Left ventricle myocardium inferior (tissue), 1 donor: ENCODE measurements at places on chromosomes 1 and 21. TPM values are rescaled to one million over a fixed set of nuclear protein-coding genes. Genes with fewer than 3 reads are reported as not detected.

PTPRC gene
- total RNA-seq = 7.5 TPM

GRCh38 chr1:65362545-65362944 lies 53.2 kb downstream of the DNAJC6 start:
- no peak for DNase-seq

DNA sequence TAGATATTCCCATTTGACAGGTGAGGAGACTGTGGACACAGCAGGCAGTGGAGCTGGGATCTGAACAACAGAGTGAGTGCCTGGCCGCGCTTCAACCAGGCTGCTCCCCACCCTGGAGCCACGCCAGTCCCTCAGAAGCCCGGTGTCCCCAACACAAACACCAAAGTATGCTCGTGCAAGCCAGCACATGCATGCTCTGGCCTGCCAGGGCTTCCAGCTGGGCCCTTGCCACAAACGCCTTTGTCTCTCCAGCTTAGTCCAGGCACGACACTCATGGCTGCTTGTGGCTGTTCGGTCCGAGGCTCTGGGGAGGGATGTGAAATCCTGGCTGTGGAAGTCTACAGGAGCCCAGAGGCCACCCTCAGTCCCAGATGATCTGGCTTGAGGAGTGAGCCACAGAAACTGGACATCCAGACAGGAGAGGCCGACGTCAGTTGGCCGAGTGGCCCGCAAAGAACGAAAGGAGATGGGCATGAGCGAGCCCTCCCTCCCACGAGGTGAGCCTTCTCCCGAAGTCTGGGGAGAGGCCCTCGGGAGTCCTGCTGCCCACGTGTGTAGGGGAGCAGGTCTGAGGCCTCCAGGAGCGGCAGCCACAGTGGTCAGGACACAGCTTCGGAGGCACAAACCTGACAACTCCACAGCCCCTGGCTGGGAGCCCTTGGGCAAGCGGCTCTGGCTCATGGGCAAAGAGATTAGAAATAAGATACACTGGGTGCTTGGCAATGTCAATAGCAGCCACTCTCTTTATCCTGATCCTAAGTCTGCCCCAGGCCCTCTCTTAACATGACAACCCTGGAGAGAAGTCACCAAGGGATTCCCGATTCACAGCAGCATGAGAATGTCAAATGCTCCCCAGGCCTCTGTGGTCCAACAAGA lies 117.1 kb upstream of the IFFO2 start:
- peak; percentile 64 for DNase-seq

- DNase-seq = no peak
These were observed 14.7 kb downstream of the SRRM1 start for GRCh38 chr1:24657781-24658180.

THBS3 gene
- total RNA-seq = 7.2 TPM

TSPAN2 gene
- 5.3 TPM for total RNA-seq

GRCh38 chr1:22527122-22527521 lies 36.2 kb upstream of the EPHA8 start:
- DNase-seq = no peak

GRCh38 chr1:59919746-59920145 lies 6.8 kb downstream of the CYP2J2 start:
- no peak for DNase-seq

AGMAT gene
- not detected for total RNA-seq

DNA sequence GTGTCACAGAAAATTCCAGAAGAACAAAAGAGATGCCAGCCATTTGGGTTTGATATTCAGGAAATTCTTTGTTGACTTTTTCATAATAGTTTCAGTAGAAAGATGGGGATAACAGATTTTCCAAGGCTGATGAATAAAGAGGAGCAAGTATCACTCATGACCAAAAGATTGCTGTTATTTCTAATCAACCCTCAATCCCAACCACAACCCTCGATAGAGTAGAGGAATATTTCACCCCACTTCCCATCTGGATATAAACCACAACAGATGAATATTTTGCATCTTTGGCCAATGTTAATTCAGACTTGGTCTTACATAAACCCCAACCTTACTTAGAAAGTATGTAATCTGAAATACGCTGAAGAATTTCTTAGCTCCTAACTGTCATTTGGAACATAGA lies 232.4 kb downstream of the SEC16B start:
- DNase-seq = no peak

GRCh38 chr1:77126307-77126706 lies 92.9 kb downstream of the PIGK start:
- DNase-seq = no peak

OR2T8 gene
- total RNA-seq = not detected

DNA sequence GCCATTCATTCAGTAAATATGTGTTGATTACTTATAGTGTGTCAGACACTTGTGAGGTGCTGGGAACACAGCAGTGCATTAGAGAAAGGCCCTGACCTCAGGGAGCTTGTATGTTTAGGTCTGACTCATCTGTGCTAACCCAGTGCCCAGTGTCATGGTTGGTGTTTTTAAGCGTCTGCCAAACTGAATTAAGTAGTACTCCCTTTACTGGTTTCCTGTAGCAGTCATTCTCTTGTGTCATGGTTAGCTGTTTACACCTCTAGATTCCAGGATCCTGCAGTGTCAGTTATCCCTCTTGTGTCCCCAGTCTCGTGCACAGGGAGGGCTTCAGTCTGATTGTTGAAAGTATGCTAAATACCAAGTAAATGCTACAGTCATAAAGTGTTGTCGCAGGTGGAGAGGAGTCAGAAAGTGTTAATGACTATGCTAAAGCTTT lies 14.2 kb downstream of the UCK2 start:
- no peak for DNase-seq

TBX15 gene
- total RNA-seq = 0.63 TPM

DNA sequence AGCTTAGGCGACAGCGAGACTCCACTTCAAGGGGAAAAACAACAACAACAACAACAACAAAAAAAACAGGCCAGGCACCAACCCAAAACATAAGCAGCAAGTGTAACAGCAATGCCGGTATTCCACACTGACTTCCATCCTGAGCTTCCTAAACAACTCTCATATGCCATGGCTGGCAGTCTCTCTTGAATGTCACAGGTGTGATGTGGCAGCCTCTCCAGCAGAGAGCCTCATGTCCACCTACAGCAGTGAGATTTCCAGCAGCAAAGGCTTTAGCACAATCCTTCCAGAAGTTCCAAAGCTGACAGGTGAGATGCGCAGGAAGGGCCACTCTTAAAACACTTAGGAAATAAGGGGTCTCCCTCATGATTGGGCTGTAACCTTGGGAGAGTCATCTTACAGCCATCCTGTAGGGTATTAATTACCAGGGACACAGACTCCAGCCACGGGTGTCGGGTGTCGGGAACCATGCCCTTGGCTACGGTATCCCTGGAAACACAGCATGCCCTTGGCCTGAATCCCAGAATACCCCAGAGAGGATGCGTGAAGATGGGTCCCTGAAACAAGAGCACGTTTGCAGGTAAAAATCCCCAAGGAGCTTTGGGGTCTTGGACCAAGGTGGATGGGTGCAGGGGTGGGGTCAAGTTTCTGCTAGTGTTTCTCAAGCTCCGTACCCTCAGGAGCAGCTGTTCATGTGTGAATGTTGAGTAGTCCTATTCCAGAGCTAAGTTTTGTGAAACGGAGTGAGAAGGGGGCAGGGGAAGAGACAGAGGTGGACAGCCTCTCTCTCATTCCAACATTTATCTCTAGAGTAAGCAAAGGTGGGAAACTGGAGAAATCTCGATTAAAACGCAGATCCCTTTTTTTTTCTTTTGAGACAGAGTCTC lies 31.4 kb downstream of the CLSTN1 start:
- no peak for DNase-seq

GCSAML gene
- 0.19 TPM for total RNA-seq

KIAA1614 gene
- 9.1 TPM for total RNA-seq

DNA sequence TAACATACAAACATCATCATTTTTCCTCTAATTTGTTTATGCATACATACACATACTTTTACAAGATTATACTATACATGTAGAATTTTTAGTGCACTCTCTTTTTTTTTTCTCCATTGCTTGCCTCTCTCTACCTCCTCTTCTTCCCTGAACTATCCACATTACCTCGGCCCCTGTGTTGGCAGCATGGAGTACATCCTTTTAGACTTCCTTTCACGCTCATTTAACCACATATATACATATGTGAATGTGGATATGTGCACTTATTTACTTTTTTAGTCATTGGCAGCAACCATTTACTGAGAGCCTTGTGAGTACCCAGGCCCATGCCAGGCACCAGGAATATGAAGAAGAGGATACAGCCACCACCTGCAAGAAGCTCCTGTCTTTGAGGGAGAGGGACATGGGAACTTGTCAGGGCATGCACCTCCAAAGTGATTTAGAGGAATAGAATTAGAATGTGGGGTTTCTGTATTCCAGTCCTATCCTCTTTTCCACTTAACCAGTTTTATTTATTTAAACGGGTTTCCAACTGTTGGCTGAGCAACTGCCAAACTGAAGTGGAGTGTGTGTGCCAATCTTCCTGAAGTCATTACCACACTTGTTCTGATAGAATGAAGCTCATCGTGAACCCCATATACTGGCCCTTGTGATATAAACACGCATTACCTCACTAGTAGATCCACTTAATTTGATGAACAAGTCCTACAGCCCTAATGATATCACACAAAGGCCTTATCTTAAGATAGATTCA lies 212.6 kb downstream of the TNR start:
- DNase-seq = no peak

GRCh38 chr1:9761855-9762254 lies 61.9 kb downstream of the CLSTN1 start:
- no peak for DNase-seq

DNA sequence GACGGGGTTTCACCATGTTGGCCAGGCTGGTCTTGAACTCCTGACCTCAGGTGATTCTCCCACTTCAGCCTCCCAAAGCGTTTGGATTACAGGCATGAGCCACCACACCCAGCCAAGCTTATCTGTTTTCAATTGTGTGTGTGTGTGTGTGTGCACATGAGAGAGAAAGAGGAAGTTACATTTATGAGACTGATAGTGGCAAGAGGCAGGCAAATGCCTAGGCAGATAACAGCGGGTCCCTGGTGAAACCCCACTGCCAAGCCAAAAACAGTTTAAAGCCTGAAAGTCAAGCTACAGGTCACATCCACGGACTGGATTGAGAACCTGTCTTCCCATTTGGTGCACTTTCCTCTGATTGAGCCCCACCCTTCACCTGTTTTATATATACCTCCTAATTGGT lies 35.1 kb upstream of the IFNGR2 start:
- DNase-seq = no peak

DNA sequence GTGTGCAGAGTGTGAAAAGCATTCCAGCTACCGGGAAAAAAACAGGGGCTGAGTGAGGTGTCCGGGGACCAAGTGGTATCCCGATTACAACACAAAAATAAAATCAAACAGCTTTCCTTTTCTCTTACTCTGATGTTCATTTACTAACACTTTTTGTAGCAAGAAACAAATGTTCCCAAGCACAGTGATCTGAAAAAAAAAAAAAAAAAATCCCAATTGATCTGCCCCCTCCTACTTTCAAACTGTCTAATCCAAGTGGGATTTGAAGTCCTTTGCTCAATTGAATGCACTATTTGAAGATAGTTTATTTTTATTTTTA lies 1.3 kb downstream of the BACE2 start:
- no peak for DNase-seq

DNA sequence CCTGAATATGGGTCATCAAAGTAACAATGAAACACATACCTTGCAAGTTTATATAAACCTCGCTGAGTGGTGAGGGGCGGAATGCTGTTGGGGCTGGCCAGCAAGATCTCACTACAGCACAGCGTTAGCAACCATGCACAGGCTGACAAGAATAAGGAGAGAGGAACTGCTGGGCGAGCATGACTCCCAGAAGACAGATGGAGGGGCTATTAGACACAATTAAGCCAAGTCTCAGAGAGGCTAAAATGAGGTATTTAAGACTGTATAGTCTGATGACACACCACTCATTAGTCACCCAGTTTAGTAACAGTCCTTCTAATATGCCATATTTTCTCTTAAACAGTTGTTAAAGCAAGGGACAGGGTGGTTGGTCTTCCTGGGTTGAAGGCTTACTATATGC lies 340.2 kb upstream of the NR5A2 start:
- no peak for DNase-seq

ACTN2 gene
- 2,454 TPM for total RNA-seq

GRCh38 chr1:185159966-185160365 lies 3.0 kb downstream of the SWT1 start:
- DNase-seq = no peak

GRCh38 chr1:227744668-227745067 lies 9.4 kb downstream of the SNAP47 start:
- DNase-seq = no peak

- DNase-seq = peak; percentile 75
These were observed at the start of gene COL6A2 for GRCh38 chr21:46097336-46098293. Gene COL6A2 (plus strand): TSS chr21:46098112.

DNA sequence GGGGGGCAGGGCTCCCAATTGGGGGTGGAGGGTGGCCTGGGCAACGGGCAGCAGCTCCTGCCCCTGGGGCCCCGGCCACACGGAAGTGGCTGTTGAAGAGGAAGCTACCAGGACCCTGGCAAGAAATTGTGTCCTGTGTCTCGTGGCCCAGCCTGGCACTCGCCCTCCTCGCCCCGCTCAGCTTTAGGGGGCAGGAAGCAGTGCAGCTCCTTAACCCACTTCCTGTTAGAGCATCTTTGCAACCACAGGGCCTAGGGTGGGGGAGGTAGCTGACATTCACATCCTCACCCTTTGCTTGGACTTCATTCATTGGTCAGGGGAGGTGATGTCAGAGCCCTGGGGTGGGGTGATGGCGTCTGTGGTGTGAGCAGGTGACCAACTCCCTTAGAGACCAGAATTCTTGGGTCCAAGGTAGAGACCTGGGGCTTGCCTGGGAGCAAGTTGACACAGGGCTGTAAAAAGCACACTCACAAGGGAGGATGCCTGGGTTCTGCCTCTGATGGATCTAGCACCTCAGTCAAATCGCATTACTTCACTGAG lies at the start of gene ARHGAP30:
Gene ARHGAP30 (minus strand): TSS at position 161 of the 540 bp plus-strand sequence. CDS start 267 bp downstream, outside the sequence.
- peak; percentile 62 for DNase-seq

LDLRAD1 gene
- not detected for total RNA-seq

- no peak for DNase-seq
These were observed 34.0 kb upstream of the BACE2 start for GRCh38 chr21:41133874-41134522.
